Suprapubic skin (tissue), 4 donors: ENCODE measurements at places on chromosomes 7 and 10.
A peak's percentile ranks its signal among the peaks of the same experiment; 100 is the strongest.

- no peak for DNase-seq
These were observed 38.1 kb upstream of the CCDC6 start for GRCh38 chr10:59944339-59944935.

GRCh38 chr7:113799896-113800295, 118.9 kb downstream of the PPP1R3A start:
- DNase-seq, result no peak

GRCh38 chr10:91694170-91694794, 61.4 kb upstream of the PPP1R3C start:
- DNase-seq, result no peak

GRCh38 chr7:132655131-132655727, 79.0 kb upstream of the PLXNA4 start:
- peak; percentile 66 for DNase-seq

DNA sequence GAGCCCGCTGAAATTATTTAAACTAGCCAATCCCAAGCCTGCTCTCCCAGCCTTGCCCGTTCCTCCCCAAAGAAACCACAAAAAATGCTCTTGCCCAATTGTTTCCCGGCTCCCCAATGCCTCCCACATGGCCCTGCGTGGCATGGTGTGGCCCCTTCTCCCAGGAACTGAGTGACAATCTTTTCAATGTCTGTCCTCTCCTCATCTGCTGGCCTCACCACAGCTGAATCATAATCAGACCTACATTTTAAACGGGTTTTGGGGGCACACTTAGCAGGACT, 201.5 kb downstream of the PRPF18 start:
- DNase-seq, result no peak

DNA sequence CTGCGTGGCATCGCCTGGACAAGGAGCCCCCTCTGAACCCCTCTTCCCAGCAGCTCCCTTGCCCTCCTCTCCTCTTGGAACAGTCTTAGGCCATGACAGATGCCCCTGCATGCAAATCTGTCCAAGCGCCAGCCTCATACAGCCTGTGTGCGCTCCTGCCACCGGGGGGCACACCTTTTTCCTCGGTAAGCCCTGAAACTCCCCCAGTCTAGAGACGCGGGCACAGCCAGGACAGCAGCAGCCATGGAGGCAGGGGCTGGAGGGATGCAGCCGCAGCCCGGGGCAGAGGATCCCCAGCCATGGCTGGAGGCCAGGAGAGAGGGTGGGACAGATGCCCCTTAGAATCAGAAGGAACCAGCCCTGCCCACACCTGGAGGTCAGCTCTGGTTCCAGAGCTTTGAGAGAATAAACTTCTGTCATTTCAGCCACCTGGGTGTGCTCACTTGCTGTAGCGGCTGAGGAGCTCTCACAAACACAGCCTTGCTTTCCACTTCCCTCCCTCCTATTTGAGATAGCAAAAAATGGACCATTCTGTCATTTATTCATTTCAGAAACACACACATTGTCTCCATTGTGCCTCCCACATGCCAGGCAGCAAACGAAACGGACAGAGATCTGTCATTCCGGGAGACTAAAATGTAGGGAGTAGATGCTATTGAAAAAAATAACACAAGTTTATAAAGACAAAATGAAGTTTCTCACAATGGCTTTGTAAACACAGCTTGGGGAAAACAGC, 241.5 kb downstream of the WDR37 start:
- no peak for DNase-seq

GRCh38 chr7:32137059-32137458, 66.9 kb upstream of the PDE1C start:
- no peak for DNase-seq

DNA sequence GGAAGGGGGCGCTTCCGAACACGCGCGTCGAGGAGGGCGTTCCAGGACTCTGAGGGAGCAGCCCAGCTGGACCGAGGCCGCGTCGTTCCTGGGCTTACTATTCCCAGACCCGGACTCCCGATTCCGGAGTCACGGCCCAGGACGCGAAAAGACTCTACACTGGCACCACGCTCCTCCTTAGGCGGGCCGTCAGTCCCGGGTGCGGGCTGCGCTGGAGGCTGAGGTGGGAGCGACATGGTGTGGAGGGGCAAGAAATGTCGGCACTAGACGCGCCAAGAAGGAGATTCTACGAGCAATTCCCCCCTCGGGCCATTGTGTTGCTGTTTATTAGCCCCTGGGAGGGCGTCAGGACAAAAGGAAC, 584 bp upstream of the RUNDC3B start:
- peak; percentile 65 for DNase-seq

GRCh38 chr10:55065185-55065584, 264.2 kb upstream of the PCDH15 start:
- DNase-seq, result no peak

DNA sequence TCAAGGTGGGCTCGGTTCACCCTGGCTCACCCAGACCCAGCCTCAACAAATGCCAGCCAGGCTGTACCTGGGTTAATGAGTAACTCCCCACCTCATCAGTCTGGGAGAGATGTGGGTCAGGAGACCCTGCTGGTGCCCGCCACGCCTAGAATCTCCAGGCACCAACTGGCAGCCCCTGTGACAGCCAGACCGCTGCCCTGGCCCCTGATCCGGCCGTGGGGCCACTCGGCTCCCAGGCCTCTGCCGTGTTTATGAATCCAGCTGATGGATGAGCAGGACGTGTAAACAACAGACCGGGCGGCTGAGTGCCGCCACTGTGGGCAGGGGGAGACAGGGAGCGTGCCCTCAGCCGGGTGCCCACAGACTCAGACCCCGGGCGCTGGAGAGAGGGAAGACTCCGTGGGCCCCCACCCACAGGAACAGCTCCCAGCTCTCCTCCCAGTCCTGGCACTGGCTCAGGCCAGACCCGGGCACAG, 34.0 kb upstream of the PDGFA start:
- no peak for DNase-seq

DNA sequence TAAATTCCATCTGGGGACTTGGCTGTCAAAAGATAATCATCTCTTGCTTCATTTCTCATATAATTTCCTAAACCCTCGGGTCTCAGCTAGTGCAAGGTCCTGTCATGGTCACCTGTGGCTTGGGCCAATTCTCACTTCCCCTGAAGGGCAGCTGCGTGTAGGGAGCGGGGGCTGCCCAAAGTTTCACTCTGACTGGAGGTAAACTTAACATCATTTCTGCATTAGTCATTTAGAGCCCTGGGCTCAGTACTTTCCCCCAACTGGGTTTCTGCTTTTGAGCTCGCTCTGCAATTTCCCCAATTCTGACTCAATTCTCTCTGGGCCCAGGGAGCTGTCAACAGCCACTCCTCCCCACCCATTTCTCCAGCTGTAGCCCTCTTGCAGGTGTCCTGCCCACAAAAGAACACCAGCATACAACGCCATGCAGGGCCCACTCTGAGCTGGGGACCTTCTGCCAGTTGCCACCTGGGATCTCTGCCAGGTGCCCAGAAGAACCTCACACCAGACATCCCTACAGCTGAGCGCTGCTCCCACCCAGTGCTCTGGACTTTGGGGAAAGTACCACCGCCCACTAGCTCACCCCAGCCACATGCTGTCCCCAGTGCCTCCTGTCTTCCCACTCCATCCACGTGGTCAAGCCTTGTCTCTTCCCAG, 37.9 kb downstream of the VOPP1 start:
- no peak for DNase-seq

DNA sequence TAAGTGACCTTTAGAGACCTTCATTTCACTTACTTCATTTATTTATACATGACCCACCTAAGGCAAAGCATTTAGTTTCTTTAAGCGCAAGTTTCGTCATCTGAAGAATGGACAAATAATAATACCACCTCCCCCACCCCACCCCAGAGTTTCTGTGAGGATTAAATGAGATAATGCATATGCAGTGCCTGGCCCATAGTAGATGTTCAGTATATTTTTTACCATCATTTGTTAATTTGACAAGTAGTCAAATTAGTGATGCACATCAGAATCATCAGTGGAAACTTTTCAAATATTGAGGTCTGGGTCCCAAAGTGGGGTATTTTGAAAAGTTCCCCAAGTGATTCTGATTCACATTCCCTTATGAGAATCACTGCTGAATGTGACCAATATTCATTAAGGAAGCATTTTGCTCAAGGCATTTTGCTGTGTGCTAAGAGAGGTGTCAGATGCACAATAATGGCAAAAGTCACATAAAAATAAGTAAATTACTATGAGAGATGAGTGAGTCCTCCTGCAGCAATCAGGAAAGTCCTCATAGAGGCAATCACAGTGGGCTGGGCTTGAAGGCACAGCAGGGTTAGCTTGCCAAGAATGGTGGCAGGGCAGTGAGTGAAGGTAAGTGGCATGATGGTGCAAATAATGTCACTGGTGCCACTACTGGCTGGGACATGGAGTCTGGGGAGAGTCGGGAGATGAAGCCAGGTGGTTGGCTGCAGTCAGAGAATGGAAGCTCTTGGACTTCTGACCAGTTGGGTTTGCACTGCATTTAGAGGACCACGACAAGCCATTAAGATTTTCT, 244.1 kb downstream of the PTEN start:
- DNase-seq, result no peak

DNA sequence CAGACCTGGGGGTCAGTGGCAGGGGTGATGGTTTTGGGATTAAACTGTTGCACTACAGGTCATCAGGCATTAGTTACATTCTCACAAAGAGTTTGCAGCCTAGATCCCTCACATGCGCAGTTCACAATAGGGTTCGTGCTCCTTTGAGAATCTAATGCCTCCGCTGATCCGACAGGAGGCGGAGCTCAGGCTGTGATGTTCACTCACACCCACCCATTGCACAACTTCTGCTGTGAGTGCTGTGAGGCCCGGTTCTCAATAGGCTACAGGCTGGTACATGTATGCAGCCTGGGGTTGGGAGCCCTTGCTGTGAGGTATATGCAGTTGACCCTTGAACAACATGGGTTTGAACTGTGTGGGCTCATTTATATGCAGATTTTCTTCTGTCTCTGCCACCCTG, 416.4 kb downstream of the GFRA1 start:
- no peak for DNase-seq

DNA sequence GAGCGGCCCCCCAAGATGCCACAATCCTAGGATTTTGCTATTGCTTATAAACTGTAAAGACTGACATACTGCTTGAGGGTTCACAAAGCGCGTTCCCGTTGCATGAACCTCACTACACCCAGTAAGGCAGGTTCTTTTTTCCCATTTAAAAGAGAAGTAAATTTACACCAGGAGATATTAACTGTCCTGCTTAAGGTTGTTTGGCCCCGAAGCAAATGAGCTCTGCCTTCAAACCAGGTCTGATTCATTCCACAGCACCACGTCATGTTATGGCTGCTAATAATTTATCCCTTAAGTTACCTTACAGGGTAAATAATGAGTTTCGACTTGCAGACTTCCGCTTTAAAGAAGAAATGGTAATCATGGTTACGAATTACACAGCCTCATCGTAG, 559 bp upstream of the FKBP14 start:
- no peak for DNase-seq

DNA sequence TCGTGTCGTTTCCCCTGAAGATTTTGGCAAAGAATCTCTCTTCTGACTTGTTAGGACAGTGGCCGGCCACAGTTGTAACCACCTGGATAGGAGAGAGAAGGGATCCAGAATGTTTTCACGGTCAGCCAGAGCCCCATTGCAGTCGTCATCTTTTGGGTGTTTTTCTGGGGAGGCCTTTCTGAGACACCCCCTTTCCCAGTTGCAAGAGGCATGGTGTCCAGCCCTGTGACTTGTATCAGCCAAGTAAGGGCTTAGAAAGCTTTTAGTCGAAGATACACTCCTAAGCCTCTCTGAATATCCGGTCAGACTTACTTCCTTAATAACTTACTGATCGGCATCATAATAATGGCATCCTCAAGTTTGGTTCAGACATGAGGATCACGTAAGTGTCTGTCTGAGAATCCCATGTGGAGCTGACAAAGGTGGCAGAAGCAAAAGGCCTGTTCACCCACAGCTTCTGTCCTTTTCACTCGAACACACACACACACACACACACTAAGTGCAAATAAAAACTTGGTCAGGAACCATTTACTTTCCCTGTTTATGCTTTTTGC, 435.7 kb upstream of the GALNT17 start:
- no peak for DNase-seq

DNA sequence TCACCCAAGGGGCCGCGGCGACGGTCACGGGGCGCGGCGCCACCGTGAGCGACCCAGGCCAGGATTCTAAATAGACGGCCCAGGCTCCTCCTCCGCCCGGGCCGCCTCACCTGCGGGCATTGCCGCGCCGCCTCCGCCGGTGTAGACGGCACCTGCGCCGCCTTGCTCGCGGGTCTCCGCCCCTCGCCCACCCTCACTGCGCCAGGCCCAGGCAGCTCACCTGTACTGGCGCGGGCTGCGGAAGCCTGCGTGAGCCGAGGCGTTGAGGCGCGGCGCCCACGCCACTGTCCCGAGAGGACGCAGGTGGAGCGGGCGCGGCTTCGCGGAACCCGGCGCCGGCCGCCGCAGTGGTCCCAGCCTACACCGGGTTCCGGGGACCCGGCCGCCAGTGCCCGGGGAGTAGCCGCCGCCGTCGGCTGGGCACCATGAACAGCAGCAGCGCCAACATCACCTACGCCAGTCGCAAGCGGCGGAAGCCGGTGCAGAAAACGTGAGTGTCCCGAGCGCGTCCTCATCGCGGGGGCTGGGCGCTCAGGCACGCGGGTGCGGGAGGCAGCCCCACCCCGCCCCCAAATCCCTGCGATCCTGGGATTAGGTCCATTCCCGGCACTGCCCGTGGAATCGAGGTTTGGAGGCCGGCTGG, 509 bp downstream of the AHR start:
- peak; percentile 80 for DNase-seq

GRCh38 chr7:30699706-30700495, 17.6 kb upstream of the CRHR2 start:
- DNase-seq, result no peak

DNA sequence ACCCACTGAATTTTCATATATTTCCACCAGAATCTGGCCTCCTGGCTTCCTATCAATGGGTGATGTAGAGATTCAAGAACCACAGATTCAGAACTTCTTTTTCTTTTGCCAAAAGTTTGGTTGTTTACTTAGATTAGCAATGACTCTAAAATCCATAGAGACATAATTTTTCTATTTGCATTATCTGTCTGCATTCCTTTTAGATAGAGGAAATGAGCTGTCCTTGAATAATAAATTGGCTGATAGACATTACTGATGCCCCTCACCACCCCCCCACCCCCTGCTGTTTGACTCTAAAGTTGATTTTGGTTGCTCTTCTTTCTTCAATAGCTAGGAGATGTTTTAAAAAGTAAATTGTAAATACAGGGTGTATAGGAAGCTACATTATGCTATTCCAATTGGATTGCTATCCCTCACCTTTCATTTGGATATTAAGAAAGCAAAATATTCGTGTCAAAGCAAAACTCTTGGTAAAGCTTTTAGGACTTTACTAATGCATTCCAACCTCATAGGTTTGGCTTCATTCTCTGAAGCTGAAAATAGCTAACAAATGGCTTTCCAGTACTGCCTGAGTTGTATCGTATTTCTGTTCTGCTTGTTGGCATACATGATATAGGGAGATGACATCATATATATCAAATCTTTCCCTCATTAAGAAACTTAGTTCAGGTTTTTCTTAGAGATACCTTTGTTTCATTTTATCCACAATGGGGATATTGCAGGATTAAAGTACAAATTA, 606.0 kb downstream of the ARL4A start:
- no peak for DNase-seq

- DNase-seq, result no peak
These were observed 36.6 kb upstream of the LEP start for GRCh38 chr7:128204455-128204854.
